ENCODE measurements at places on chromosomes 12 and 14.

DNA sequence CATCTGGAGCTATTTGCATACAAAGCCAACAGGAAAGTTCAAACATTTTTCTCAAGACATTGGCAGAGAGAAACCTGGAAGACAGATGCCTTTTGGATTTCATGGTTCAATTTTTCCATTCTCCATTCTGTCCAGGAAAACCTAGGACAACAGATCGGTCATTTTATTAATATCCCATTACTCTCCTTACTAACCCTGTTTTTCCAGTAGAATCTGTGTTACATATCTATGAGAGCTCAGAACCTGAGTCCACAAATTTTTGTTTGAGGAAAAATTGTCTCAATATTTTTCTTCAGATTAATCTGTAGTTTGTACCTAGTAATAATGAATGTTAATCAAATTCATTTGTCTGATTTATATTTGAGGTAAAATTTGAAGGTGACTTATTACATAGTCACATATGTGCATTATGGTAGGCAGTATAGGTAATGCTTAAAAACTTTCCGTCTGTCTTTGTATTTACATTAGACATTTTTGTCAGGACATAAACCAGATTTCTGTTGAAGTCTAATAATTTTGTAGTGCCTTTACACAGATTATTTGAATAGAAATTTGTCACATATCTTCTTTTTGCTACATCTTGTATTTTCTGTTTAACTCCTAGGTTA is 75.3 kb downstream of the CCDC91 start:
- no peak for DNase-seq

DNA sequence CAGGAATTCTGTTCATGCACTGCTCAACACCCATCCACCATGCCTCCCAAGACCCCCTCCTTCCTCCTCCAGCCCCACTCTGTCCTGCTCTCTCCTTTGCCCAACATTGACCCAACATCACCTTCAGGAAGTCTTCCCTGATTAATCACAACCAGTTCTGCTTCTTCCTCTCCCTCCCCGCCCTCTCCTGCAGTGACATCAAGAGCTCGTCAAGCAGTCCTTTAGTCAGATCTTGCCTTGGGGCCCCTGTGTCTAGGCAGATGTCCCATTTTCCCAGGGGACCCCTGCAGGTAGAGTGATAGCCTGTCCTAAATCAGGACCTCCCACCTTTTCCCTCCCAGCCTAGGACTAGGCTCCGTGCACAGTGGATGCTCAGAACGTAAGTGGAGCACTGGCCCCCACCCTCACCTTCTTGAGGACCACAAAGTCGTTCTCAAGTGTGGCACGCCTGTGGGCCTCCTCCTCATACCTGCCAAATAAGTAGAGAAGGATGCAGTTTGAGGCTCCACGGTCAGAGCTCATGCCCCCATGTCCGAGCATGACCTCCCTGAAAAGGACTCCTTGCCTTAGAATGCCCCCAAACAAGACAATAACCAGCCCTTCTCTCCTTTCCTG is 2.3 kb downstream of the KRT78 start:
- no peak for DNase-seq

GRCh38 chr12:46574847-46575246 is 202.3 kb upstream of the SLC38A2 start:
- DNase-seq = no peak

GRCh38 chr14:21913759-21914158 is 240.1 kb upstream of the OR4E1 start:
- peak; percentile 42 for DNase-seq

GRCh38 chr12:110548678-110549077 is 34.4 kb downstream of the PPTC7 start:
- no peak for DNase-seq

DNA sequence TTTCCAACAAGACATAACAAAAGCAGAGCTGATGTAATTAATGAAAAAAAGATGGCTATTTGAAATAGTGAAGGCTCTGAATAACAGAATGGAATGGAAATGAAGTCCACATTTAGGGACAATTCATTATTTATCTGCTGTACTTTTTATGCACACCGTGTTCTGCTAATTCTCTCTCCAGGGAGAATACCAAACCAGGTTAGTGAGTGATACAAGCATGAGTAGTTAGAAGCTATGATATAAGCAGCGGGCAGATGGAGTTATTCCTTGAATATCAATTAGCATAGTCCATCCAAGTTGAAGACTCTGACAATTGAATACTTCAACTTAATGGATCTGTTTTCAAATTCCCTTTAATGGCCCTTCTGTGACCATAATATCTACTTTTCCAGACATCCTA is 162.1 kb upstream of the TMTC2 start:
- no peak for DNase-seq

DNA sequence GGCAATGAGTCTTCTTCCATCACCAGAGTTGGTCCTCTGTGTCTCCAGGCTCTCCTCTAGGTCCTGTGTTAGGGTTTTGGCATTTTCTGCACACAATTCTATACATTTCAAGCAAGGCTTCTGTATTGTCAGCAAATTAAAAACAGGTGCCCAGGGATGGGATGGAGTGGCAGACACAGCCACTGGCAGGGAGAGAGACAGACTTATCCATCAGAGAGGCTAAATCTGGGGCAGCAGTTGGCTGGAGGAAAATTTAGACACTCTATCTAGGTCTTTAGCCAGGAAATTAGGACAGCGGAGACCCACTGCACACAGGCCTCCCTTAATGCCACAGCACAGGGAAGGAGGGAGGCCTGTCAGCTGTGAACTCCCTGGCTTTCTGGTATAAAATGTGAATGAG is 20.2 kb downstream of the PLEKHD1 start:
- DNase-seq = no peak

All from WERI-Rb-1 (cell line).